ENCODE measurements at places on chromosomes 7 and 10.

DNA sequence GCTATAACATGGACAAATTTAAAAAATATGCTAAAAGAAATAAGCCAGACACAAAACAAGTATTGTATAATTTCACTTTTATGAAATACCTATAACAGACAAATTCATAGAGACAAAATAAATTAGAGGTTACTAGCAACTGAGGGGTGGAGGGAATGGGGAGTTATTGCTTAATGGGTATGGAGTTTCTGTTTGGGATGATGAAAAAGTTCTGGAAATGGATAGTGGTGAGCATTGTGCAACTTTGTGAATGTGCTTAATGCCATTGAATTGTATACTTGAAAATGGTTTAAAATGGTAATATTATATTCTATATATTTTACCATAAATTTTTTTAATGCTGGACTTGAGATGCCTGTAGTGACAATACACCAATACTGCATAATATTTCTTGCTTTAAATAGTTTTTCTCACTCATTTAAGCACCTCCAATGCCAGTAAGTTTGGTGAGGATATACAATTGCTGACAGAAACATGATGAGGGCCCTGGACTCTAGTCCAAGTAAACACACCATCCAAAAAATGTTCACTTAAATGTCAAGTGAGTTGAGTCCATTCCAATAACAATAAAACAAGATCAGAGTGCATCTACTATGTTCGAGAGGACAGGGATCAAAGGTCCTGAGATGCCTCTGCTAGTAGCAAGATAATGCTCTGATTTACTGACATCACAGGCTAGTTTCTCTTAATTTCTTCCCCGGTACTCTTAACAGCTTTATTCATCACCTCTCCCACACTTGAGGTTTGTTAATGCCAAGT is 71.9 kb downstream of the NT5C2 start:
- DNase-seq: no peak

DNA sequence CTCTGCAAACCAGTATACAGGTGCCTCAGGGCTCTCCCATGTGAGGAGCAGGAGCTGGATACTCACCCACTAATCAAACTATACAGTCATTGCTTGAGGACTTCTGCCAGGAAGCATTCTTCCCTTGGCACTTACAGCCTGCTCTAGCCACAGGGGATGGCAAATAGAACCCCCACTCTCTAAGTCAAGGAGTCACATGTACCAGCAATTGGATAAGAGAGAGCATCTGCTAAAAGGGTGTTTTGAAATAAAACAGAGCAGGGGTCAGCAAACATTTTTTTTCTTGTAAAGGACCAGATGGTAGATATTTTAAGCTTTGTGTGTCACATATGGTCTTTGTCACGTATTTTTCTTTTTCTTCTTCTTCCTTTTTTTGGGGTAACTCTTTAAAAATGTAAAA is 865.2 kb upstream of the GHITM start:
- no peak for DNase-seq

DNA sequence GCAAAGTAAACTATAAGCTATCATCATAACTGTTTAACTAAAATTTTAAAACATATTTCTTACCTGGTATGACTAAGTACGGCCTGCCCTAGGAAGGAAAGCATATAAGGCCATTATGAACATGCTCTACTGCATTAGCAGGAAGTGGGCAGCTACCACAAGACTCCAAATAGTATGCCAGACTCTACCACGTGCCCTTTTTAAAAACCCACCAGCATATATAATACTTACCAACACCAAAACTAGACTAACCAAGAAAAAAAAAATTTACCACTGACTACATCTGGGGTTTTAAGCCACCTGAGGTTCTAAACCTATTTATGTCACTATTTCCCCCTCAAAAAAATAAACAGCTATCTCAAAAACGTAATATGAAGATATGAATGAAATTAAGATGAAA is 30.1 kb downstream of the NUDCD3 start:
- no peak for DNase-seq

GRCh38 chr10:104218751-104219150 is 13.4 kb downstream of the CFAP43 start:
- DNase-seq: no peak

DNA sequence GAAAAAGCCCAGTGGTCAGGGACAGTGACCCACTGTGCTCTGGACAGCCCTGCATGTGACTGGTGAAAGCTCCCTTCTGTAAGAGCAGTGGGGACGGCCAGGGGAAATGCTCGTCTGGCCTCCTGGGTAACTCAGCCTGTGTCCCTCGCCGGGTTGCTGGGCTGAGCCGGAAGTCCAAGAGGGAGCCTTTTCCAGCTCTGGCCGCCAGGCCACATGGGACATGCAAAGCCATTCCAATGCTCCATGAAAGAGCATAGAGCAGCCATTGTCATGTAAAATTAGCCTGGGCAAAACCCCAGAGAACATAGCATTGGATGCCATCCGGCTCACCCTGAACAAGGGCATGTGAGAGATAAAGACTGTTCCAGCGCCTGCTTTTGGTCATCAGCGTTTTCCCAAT is 64.9 kb upstream of the ADRB1 start:
- DNase-seq: no peak

DNA sequence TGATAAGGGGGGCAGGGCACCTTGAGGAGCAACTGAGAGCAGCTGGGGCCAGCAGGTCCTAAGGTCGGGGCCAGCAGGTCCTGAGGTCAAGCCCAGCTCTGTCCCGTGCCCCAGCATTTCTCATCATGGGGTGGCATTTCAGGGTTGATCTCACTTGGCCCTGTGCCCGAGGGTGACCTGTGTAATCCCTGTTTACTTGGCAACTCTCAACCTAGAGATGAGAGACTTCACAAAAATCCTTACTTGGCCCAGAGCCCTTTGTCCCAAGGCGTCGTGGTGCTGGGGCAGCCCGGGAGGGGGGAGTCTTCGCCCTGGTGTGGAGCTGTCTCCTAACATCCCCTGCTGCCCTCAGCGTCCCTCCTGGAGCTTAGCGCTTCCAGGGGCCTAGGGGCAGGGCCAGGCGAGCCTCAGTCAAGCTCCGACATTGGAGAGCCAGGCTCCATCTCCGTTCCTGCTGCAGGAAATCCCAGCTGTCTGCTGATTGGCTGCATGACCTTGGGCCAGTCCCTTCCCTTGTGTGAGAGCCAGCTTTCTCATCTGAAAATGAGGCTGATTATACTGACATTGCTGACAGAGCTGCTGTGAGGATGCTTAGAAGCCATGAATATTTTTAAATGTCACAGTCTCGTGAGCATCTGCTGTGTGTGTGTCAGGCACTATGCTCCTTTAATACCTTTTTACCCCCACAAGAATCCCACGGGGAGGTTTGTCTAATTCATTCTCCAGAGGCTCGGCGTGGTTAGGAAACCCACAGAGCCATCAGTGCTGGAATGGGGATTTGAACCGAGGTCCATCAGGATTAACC is 94.3 kb downstream of the ZMIZ1 start:
- DNase-seq: no peak

GRCh38 chr10:26485150-26485941 is 47.2 kb downstream of the APBB1IP start:
- no peak for DNase-seq
